ENCODE measurements at places on chromosomes 13 and 19. TPM values are rescaled to one million over a fixed set of nuclear protein-coding genes. Genes with fewer than 3 reads are reported as not detected.

- H3K4me3 ChIP-seq = no peak overlapping the region
- DNase-seq = no peak
- no peaks in the 10 kb centered on the region for H3K4me1 ChIP-seq
- H3K36me3 ChIP-seq = no peaks in the 10 kb centered on the region
- no peaks in the 10 kb centered on the region for H3K27me3 ChIP-seq
Observed at GRCh38 chr13:38173403-38173802, 176.2 kb upstream of the UFM1 start.

C2CD4C gene
- 2.6 TPM for total RNA-seq

DNA sequence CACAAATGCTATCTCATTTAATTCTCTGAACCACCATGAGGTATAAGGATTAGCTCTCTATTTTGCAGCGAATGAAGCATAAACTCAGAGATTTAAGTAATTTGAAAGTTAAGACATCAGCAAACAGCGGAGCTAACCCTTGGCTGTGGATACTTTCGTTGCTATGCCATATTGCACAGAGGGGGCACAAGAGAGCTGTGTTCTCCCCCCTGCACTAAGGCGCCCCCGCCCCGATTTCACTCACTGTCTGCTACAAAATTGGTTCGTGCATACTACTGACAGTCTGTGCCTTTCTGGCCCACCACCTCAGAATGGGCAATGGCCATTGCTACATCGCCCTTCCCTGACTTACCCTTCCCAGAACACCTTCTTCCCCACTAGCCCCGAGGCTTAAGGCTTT is 105.7 kb upstream of the OBI1 start:
- H3K4me3 ChIP-seq = no peak overlapping the region
- no peaks in the 10 kb centered on the region for H3K4me1 ChIP-seq
- H3K36me3 ChIP-seq = no peaks in the 10 kb centered on the region

- no peaks in the 10 kb centered on the region for H3K36me3 ChIP-seq
- no peak overlapping the region for H3K27ac ChIP-seq
- peaks cover 88% of the 10 kb centered on the region for H3K27me3 ChIP-seq
- no peak overlapping the region for H3K4me3 ChIP-seq
Observed at GRCh38 chr19:1758231-1758577, 4.9 kb downstream of the ONECUT3 start.

- H3K4me1 ChIP-seq = peaks cover 12% of the 10 kb centered on the region
- H3K27ac ChIP-seq = peak overlapping the region; percentile 98
- H3K36me3 ChIP-seq = peaks cover 19% of the 10 kb centered on the region
- no peak for DNase-seq
- peak overlapping the region; percentile 89 for H3K4me3 ChIP-seq
Observed at GRCh38 chr19:29606420-29606747, 301 bp downstream of the POP4 start.

- H3K27ac ChIP-seq = no peak overlapping the region
- peak; percentile 84 for DNase-seq
- H3K27me3 ChIP-seq = peaks cover 48% of the 10 kb centered on the region
- no peak overlapping the region for H3K4me3 ChIP-seq
- H3K4me1 ChIP-seq = no peaks in the 10 kb centered on the region
Observed at GRCh38 chr19:40549007-40549708, 27.5 kb upstream of the SHKBP1 start.

DNA sequence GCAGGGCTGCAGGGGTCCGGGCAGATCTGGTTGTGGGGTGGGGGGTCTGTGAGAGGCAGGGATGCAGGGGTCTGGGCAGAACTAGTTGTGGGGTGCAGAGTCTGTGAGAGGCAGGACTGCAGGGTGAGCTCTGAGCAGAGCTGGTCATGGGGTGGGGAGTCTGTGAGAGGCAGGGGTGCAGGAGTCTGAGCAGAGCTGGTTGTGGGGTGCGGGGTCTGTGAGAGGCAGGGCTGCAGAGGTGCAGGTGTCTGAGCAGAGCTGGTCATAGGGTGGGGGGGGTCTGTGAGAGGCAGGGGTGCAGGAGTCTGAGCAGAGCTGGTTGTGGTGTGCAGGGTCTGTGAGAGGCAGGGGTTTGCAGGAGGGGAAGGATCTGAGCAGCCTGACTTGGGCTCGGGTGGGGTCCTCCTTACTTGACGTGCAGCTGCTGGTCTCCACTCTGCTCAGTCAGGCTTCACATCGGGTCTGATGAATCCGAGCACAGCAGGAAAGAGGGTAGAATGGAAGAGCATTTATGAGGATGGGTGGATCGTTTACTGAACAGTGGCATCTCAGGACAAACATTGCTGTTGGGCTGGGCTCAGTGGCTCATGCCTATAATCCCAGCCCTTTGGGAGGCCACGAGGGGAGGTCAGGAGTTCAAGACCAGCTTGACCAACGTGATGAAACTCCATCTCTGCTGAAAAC is 31.2 kb downstream of the IGFL2 start:
- no peaks in the 10 kb centered on the region for H3K36me3 ChIP-seq
- H3K27me3 ChIP-seq = peaks cover 16% of the 10 kb centered on the region
- no peak overlapping the region for H3K4me3 ChIP-seq
- H3K4me1 ChIP-seq = no peaks in the 10 kb centered on the region
- H3K27ac ChIP-seq = no peak overlapping the region
- no peak for DNase-seq

DNA sequence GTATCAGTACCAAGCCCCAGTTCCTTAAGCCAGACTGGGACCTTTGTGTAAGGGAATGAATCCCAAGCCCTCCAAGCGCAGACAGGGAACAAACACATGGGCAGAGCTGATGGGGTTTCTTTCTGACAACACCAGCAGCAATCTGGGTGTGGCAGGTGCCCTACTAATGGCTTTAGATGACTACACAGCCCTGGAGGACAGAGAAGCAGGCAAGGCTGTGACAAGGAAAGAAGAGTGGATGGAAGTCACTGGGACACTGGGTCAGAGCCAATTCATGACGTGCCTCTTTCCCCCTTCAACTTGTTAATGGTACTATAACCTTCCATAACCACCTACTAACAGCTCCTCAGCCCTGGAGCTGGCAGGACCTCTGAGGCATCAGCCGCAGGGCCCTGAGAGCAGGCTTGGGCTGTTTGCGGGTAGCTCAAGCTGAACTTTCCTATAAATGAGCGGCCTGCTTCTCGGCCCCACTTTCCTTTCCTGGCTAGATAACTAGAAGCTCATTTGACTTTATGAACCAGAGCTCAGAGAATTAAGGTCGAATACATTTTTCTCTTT is 38.9 kb downstream of the RASL11A start:
- H3K4me3 ChIP-seq = no peak overlapping the region
- H3K36me3 ChIP-seq = no peaks in the 10 kb centered on the region
- H3K4me1 ChIP-seq = no peaks in the 10 kb centered on the region
- no peak overlapping the region for H3K27ac ChIP-seq

DNA sequence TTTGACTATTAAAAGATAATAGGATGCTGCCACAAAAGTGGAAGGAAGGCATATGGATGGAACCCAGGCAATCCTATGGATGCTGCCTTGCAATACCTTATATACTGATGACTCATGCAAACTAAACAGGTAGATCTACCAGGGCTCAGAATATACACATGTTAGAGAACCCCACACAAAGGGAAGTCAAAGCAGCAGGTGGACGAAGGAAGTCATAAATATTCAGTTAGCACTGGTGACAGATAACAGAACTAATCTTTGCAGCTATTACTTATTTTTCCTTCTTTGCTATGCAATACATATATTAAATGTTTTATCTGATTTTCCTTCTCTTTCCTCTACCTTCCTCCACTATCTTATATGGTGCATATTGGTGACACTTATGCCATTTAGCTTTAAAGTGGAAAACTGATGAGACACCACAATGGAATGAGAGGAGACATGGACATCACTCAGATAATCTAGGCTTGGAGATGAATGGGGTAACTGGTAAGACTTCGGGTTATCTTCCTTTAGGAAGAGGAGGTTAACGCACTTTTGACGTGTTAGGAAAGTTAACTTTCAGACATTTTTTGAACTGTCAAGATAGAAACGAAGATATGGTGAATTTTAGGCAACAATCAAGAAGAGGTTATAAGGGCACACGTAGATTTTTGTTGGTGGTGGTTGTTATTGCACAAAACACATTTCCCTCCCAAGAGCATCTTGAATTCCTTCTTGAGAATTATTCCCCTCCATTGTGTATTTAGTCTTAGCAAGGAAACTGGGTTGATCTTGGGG is 39.8 kb upstream of the MBNL2 start:
- DNase-seq = no peak
- H3K27me3 ChIP-seq = no peaks in the 10 kb centered on the region
- H3K27ac ChIP-seq = no peak overlapping the region
- H3K4me1 ChIP-seq = no peaks in the 10 kb centered on the region

ZNF20 gene
- total RNA-seq = 3.3 TPM

COMP gene
- 9.7 TPM for total RNA-seq

CDC34 gene
- 40.9 TPM for total RNA-seq

DNA sequence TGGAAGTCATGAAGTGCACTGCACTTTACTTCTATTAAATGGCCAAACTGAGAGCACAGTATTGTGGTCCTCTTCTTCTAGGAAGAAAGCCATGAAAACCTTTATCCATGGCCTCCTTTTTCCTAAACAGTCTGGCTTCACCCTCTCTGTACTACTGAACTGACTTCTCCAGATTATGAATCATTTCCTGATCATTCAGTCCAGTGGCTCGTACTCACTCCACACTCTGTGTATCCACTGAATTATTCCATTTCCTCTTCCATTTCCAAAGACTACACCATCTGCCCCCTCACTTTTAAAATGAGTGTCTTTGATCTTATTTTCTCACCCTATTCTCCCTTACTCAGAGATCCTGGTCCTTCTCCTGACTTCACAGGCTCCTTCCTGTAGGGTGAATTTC is 29.7 kb upstream of the FREM2 start:
- H3K27me3 ChIP-seq = no peaks in the 10 kb centered on the region
- no peak overlapping the region for H3K4me3 ChIP-seq
- no peak for DNase-seq
- no peaks in the 10 kb centered on the region for H3K36me3 ChIP-seq

DNA sequence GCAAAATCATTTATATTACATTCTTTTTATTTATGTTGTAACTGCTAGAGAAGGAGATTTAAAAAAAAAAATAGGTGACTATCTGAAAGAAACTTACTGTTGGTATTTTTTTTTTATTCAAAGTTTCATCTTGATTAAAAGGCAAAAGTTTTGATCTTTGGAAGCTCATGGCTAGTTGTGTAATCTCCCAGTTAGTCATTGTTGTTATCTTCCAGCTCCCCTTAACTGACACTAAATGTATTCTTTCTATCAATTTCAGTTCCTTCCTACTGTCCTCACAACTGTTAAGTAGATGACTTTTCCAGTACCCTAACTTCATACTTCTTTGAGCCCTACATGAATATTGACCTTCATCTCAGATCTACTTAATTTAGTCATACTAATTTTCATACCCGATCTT is 71.1 kb downstream of the PIBF1 start:
- H3K27ac ChIP-seq = no peak overlapping the region
- H3K27me3 ChIP-seq = no peaks in the 10 kb centered on the region
- H3K36me3 ChIP-seq = peaks cover 7% of the 10 kb centered on the region
- DNase-seq = no peak
- no peaks in the 10 kb centered on the region for H3K4me1 ChIP-seq

- H3K4me3 ChIP-seq = no peak overlapping the region
- no peak for DNase-seq
- peaks cover 14% of the 10 kb centered on the region for H3K4me1 ChIP-seq
- H3K27ac ChIP-seq = no peak overlapping the region
Observed at GRCh38 chr19:12331211-12331941, 2.1 kb downstream of the ZNF563 start.

CEACAM19 gene
- 7.6 TPM for total RNA-seq

- peak; percentile 59 for DNase-seq
- no peaks in the 10 kb centered on the region for H3K4me1 ChIP-seq
- no peak overlapping the region for H3K27ac ChIP-seq
- H3K36me3 ChIP-seq = no peaks in the 10 kb centered on the region
- peaks cover 65% of the 10 kb centered on the region for H3K27me3 ChIP-seq
- H3K4me3 ChIP-seq = no peak overlapping the region
Observed at GRCh38 chr13:111971891-111972780, 94.8 kb upstream of the SOX1 start.

GRCh38 chr13:40982772-40983171 is 36.3 kb downstream of the ELF1 start:
- no peaks in the 10 kb centered on the region for H3K27me3 ChIP-seq
- DNase-seq = no peak
- peak overlapping the region; percentile 89 for H3K27ac ChIP-seq
- peaks cover 56% of the 10 kb centered on the region for H3K4me1 ChIP-seq
- H3K4me3 ChIP-seq = peak overlapping the region; percentile 44

POLD1 gene
- 34.4 TPM for total RNA-seq

DNA sequence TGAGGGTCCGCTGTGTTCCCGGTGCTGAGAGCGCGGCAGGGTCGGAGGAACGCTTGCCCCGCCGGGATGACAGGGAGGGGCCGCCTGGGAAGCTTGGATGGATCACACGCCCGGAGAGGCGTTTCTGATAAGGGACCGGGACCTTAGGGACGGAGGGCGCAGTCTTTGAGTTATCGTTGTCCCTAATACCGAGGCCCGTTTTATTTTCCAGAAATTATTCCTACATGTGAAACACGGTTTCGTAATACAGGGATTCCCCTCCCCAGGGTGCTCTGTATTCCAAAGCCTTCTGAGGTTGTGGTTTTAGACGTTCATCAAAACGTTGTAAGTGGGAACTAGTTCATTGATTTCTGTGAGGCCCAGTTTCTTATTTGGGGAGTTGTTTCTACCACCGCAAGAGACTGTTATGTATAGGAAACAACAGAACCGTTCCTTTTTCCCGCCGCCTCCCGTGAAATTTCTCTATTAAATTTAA is 752 bp downstream of the PDCD5 start:
- peaks cover 28% of the 10 kb centered on the region for H3K36me3 ChIP-seq
- no peak for DNase-seq
- H3K4me1 ChIP-seq = peaks cover 8% of the 10 kb centered on the region
- H3K27me3 ChIP-seq = no peaks in the 10 kb centered on the region

GRCh38 chr19:18304208-18304457 is 18.7 kb downstream of the LSM4 start:
- H3K27ac ChIP-seq = peak overlapping the region; percentile 97
- H3K27me3 ChIP-seq = no peaks in the 10 kb centered on the region
- peaks cover 58% of the 10 kb centered on the region for H3K4me1 ChIP-seq
- no peak for DNase-seq

DHDH gene
- total RNA-seq = 3.0 TPM

DNA sequence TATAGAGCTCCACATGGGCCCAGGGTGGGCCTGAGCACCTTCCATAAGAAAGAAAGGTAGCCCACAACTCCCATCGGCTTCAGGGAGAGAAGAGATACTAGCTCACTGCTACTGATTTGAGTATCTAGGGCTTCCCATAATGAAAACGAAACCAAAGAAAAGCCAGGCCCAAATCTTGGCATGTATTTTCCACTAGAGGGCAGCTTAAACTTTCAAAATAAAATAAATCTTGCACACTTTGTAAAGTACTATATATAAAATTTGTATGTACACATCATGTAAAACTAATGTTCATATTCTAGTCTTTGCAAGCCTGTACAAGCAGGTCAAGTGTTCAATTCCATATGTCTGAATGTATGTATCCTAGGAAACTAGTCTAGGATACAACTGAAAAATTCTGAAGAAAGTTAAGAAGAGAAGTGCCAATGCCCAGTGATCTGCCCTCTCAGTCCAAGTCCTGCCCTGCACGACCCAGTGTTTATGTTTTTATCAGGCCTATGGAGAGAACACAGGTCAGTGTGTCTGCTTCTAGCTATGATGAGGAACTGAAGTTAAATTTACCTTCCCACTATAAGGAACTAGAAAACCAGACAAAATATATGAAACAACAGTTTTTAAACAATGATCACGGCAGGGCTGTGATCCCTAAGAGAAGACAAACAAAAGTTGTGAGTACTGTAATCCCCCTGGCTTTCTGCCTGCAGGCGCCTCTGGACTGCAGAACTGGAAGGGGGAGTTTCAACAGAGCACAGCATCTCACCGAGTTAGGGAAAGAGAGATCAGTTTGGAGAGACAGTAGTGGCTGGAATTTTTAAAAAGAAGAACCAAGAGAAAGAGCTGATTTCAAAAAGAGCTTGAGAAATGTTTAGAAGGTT is 475.7 kb downstream of the UQCRFS1 start:
- no peaks in the 10 kb centered on the region for H3K4me1 ChIP-seq
- no peak overlapping the region for H3K4me3 ChIP-seq
- DNase-seq = no peak
- H3K27ac ChIP-seq = no peak overlapping the region
- no peaks in the 10 kb centered on the region for H3K27me3 ChIP-seq

Data from upper lobe of right lung (tissue), 1 donor.